Naive B cell (primary cell): ENCODE measurements at places on chromosomes 4 and X.
A peak's percentile ranks its signal among the peaks of the same experiment; 100 is the strongest.

- DNase-seq, result peak; percentile 77
Measured at GRCh38 chrX:38879631-38880220, 78.5 kb downstream of the MID1IP1 start.

GRCh38 chrX:39893417-39894338, 204.1 kb downstream of the BCOR start:
- no peak for DNase-seq

- DNase-seq, result no peak
Measured at GRCh38 chrX:16187024-16187760, 19.9 kb downstream of the MAGEB17 start.

DNA sequence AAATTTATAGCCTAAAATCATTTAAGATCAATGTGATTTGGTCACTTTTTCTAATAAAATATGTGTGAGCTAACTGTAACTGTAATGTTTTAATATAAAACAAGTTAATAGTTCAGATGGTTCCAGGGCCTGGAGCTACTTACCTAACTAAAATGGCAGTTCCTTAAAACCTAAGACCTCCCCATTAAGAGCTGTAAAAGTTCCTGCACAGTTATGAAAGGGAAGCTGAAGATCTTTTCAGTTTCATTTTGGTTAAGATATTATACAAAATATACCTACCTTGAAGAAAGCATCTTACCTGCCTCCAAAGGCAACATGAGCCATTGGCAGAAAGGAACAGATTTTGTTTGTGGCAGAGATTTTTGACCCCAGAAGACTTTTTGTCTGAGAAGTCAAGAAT, 30.1 kb downstream of the HPF1 start:
- DNase-seq, result no peak

DNA sequence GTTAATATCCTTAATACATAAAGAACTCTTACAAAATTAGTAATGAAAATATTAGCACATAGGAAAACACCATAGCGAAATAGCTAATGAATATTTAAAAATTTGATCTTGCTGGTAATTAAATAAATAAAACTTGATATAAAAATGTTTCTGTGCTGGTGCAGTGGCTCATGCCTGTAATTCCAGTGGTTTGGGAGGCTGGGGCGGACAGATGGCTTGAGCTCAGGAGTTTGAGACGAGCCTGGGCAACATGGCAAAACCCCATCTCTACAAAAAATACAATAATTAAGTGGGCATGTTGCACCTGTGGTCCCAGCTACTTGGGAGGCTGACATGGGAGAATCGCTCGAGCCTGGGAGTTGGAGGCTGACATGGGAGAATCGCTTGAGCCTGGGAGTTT, 7.6 kb downstream of the FAM199X start:
- DNase-seq, result no peak

DNA sequence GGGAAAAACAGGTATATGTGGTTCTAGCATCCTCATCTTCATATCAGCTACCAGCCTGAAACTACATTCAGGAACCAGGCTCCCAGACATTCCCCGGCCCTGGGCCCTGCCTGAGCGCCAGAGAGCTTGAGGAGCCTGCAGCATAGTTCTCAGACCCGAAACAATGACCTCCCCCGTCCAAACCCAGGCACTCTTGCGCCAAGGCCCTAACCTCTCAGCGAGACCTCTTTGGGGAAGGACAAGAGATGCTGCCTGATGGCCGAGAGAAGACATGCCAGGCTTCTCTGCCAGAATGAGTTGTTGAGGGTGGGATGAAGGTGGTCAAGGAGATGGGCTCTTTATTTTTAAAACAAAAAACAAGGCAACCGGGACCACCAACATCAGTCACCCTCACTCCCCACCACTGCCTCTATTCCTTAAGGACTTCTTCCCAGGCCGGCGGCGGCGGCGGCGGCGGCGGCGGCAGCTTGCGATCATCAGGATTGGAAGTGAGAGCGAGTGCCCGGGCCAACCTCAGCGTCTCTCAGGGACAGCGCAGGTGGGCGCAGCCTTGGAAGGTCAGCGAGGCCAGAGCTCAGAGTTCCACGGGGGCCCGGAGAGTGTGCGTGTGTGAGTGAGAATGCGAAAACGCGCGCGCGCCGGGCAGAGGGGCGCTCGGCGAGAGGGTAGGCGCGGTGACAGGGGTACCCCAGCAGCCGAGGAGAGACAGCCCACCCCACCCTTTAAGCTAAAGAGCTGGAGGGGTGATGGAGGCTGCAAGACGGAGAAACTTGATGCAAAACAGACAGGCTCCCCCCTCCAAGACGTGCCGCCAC, 601 bp downstream of the INPP4B start:
- no peak for DNase-seq

DNA sequence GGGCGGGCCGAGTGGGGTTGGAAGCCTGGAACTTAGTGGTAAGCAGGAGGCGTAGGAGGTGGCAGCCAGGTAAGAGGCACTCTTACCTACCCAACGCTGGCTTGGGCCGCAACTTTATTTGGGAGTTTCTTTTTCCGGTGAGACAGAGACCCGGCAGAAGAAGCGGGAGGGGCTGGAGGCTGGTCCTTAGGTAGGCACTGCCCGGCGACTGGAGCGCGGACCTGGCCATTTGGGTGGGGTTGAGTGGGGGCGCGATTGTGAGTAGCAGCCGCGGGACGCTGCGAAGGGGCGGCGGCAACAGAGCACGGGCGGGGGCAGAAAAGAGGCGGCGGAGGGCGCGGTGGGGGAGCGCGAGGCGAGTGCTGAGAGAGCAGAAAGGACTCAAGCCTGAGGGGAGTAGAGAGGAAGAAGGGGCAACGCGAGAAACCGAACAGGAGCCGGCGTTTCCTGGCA, 334 bp upstream of the POU4F2 start:
- DNase-seq, result no peak

GRCh38 chr4:170007113-170007512, 19.1 kb downstream of the MFAP3L start:
- no peak for DNase-seq

DNA sequence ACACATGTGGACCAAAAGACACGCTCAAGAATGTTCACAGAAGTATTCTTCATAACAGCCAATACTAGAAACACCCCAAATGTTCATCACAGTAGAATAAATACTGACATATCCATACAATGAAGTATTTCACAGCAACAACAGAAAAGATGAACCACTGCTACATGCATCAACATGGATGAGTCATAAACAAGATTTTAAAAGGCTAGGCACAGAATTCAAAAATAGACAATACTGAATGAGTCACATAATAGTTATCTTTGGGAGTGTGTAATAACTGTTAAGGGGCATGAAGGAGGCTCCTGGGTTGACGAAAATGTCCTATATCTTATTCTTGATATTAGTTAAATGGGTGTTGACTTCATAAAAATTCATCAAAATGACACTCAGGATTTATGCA, 43.5 kb downstream of the CLOCK start:
- no peak for DNase-seq

DNA sequence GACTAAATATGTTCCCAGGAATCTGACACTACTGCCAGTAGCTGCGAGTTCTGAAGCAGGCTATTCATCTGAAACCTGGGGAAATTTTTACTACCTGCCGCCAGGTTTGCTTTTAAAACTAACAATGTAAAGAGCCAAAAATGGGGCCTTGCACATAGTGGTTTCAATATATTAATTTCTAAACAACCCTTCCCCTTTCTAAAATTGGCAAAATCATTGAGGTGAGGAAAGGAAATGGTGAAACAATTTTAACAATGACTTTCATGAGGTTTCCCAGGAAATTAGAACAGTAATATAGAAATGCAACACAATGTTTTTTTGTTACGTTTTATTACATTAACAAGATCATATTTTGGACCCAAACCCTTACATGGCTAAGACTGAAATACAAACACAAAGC, 21.3 kb downstream of the FANCB start:
- DNase-seq, result no peak

GRCh38 chr4:186798951-186799659, 75.4 kb upstream of the FAT1 start:
- DNase-seq, result no peak

DNA sequence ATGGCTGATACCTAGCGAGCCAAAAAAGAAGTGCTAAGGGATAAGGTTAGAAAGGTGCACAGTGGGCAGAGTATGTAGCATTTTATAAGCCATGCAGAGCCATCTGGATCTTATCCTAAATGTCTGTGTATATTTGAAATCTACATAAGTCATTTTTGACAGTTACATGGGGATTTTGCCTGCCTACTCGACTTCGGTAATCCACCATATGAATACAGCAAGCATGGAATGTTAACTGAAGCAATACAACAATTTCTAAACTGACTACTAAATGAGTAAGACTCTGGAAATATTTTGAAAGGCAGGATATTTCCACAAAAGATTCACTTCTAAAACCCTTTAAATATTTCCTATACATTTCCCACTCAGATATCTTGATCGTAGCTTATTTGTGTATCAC, 122.5 kb downstream of the KCNIP4 start:
- DNase-seq, result no peak

GRCh38 chr4:150938873-150939499, 76.1 kb downstream of the LRBA start:
- DNase-seq, result no peak

DNA sequence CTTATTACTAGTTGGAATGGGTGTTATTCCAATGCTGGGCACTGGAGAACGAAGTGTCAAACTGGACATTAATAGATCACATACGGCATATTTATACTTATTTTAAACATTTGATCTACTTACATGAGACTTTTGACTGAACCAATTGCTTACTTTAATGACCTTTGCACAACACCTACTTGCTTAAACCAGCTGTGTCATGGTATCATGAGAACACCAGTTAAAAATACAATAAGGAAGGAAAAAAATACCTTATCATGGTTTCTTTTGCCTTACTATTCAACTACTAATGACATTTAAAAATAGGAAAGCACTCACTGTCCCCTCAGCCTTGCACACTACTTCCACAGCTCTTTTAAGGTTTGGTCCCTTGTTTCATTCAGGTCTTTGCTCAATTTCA, 146.9 kb downstream of the FAM13A start:
- DNase-seq, result no peak

DNA sequence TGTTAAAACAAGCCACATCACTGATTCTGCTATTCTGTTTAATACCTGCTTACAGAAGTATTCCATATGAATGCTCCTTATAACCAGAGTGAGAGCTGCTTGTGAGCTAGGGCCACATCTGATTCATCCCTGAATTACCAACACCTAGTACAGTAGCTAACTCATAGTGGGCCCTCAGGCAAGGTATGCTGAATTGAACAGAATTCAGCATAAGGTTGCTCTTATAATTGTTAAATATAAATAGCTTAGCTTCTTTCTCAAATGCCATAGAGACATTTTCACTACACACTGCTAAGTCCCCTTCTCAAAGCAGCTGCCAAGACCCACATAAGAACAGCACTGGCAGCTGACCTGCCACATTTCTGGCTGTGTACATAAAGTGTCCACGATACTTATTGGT, 27.0 kb upstream of the MCF2 start:
- no peak for DNase-seq

GRCh38 chr4:169566021-169566818, 46.2 kb downstream of the NEK1 start:
- peak; percentile 37 for DNase-seq

DNA sequence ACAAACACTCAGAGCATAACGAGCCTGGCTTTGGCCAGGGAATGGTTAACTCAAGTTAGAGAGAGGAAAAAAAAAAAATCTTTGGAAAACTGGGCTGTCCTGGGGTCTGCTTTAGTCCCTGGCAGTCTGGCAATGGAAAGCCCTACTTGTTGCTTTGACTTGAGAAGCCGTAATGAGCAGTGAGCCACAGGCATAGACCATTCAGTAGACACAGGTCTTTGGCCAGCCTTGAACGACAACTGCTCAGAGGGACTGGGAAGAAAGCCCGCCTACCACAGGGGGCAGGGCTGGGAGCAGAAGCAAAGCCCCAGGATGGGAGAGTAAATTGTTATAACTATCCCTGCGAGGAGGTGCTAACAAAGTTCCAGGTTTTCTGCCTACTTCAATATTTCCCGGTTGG, 25.9 kb downstream of the SLC25A43 start:
- DNase-seq, result no peak

DNA sequence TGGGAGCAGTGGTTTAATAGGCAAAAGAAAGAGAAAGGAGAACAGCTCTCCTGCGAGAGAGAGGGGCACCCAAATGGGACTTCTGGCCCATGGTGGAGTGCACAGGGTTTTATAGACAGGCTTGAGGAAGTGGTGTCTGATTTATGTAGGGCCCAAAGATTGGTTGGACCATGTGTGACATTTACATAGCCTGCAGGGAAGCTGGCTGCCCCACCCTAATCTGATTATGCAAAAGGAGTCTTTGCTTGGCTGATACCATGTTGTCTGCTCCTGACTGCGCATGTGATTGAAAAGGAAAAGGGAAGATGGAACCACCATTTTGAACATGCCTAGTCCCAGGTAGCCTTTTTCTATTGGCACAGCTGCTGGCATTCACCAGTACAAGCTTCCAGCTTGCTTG, 100.0 kb upstream of the DIPK2B start:
- no peak for DNase-seq

- DNase-seq, result peak; percentile 29
Measured at GRCh38 chrX:153590961-153591956, 7.7 kb downstream of the CCNQ start.

DNA sequence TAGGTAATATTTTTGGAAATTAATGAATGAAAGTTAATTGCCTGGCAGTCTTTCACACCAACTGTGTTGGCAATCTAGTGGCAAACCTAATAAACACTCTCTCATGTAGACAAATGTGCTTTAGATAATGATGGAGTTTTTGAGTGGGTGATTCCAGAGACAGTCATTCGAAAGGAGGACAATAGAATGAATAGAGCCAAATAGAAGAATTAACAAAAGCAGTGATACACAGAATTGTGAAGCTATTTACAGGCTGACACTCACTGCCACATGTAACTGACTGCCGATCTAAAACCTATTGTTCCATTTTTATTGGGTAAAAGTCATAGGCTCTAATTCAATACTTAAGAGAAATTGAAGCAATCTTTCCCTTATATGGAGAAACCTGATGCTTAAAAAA, 338.5 kb downstream of the PCDH7 start:
- no peak for DNase-seq

DNA sequence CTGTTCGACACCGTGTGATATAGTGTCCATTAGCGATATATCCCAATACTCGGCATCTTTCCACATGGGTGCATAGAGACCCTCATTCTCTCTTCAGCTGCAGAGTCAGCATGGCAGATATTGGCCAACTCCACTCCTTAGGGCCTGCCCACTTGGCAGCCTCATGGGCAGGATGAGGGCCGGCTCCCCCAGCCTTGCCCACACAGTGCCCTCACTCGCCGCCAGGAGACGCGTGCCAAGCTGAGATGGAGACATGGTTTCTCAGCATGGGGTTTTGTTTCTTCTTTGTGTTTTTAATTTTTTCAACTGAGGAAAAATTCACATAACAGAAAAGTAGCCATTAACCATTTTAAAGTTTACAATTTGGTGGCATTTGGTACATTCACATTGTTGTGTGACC, 5.3 kb upstream of the PLXNA3 start:
- no peak for DNase-seq

GRCh38 chrX:143536176-143536575, 18.9 kb upstream of the SPANXN3 start:
- no peak for DNase-seq
